Kidney epithelial cell (primary cell): ENCODE measurements at places on chromosomes 2 and 18. TPM values are rescaled to one million over a fixed set of nuclear protein-coding genes. Genes with fewer than 3 reads are reported as not detected.

DNA sequence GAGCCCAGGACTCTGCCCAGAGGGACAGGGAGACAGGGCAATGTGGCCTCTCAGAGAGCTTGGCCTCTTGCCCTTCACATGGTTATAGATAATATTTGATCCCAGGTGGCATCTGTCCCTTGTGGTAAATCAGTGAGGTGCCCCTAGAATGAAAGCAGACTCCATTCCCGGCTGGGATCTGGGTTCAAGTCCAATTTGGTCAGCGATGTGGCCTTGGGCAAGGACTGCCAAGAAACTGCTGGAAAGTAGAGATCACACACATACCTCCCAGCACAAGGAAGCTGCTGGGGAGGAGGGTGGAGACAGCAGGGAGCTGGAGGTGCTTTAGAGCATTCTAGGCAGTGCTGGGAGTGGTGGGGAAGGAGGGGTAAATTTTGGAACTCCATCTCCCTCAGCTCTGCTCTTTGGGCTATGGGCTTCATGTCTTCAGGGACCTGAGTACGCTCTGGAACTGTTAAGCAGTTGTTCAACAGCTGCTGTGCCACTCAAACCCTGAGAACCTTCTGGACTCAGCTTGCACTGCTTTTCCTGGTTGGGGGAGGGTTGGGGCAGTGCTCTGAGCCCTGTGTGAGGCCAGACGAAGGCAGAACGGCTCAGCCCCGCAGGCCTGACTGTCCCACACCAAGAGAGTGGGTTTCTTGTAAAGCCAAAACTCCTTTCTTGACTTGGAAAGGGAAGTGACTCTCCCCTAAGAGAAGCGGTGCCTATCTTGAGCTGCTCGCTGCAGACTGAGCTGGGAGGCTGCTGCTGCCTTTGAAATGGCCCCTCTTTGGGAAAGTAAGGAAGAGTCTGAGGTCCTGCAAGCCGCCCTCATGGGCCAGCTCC, 23.0 kb downstream of the INPP5D start:
- DNase-seq = no peak

DNA sequence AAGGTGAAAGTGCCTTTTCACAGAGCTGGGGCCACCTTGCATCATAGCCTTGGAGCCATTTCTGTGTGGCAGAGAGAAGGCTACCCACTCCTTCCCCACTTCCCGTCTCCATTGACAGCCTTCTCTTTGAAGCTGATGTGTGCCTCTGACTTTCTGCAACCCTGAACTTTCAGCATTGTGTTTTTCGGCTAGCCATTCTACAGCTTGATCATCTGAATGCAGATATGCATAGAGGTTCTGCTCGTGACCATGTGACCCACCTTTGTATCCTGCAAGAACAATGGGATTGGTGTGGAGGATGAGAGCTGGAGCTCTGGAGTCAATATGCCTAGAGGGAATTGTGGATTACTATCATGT, 69.1 kb upstream of the KCNE4 start:
- DNase-seq = no peak

- no peak for DNase-seq
Measured at GRCh38 chr2:147867050-147867449, 22.2 kb downstream of the ACVR2A start.

GRCh38 chr2:231752061-231752460, 29.0 kb downstream of the PDE6D start:
- no peak for DNase-seq

The GRP gene
- not detected in 2 replicates for total RNA-seq

GRCh38 chr2:44450806-44451205, 89.1 kb downstream of the CAMKMT start:
- no peak for DNase-seq
